Endodermal cell (in vitro differentiated cells): ENCODE measurements at places on chromosomes 6 and 20. TPM values are rescaled to one million over a fixed set of nuclear protein-coding genes. Genes with fewer than 3 reads are reported as not detected.

DNA sequence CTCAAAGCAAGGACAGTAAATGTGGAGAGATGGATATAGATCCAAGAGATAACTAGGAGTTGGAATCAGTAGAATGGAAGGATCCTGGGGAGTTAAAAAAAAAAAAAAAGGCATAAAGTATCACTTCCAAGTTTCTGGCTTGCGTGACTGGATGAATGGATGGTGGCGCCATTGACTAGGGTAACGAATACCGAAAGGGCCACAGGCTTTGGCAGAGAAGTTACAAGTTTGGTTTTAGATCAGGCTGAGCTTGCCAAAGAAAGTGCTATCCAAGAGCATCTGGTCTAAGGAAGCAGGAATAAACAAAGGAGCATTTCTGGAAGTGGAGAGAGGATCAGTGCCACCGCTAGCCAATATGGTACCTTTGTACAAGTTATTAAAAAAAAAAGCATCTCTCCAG is 17.5 kb downstream of the L3MBTL1 start:
- no peak for DNase-seq

SLA2 gene
- 0.44 to 1.2 TPM (median 0.84 TPM) in 3 replicates for total RNA-seq

CD93 gene
- total RNA-seq: 0.02 and 0.04 TPM in 2 replicates

ATP9A gene
- total RNA-seq: 23.8 and 26.7 TPM in 2 replicates

- no peak for DNase-seq
Observed at GRCh38 chr6:106247293-106247692, 78.3 kb downstream of the ATG5 start.

DNA sequence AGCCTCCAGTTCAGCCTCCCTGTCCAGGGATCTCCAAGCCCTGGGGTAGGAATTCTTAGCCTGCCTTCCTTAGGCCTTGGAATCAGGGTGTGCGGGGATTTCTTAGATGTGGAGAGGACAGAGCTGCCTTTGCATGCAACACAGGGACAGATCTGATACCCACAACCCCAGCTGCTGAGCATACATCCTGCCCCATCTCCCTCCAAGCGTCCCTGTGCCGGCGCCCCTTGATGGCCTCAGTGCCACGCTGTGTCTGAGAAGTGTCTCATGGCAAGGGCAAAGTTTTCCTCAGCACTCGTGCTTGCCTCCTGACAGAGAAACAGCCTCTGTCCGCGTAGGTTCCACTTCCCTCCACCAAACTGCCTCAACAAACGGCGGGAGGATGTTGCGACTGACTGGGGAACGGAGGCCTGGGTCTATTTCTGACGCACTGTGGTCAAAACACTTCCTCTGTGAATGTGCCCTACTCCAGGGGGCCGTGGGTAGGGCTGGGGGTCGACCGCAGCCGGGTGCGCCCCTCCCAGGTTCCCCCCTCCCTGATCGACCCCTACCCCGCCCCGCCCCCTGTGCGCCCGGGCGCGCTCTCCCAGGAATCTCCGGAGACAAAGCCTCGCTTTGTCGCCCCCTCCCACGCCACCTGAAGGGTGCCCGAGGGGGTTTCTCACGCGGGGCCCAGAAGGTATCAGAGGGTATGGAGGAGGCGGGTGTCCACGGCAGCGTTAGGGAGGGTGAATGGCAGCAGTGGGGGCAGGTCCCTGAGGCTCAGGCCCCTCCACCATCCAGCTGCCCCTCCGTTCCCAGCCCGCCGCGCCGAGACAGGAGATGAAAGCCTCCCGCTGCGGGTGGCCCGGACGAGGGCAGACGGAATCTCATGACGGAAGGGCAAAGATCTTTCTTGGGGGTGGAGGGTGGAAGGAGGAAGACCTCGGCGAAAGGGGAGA is 806 bp downstream of the MICAL1 start:
- no peak for DNase-seq

ADGB gene
- 0.95 to 1.3 TPM (median 1.2 TPM) in 3 replicates for total RNA-seq

RUNX2 gene
- total RNA-seq: 0.18 to 1.2 TPM (median 0.77 TPM) in 3 replicates

DNA sequence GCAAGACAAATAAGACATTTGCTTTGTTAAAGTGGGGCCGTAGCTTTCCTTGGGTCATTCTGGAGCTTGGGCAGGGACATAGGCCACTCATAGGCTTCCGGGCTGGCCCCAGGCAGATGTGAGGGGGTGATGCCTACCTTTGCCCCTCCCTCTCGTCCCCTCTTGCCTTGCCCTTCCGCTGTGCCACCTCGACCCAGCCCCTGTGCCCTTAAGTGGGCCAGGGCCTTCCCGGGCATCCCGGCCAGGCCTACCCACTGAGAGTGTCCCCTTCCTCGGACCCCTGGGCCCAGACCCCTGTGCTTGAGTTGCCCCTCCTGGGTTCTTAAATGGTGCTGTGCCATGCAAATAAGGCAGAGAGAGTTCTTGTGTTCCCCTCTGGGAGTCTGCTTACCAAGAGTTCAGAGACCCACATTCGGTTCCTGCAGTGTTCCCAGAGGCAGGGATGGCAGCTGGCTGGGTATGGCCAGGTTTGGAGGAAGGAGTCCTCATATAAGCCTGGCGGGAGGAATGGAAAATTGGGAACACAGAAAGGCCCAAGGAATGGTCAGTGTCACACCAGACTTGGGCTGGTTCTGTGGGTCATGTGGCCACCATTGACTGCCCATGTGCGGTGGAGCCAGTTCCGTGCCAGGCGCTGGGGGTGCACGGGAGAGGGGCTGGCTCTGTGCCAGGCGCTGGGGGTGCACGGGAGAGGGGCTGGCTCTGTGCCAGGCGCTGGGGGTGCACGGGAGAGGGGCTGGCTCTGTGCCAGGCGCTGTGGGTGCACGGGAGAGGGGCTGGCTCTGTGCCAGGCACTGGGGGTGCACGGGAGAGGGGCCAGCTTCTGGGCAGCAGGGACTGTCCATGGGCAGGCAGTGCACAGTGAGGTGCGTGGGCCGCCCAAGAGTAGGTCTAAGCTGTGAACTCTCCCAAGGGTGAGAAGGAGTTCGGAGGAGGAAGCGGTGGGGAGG is 173.5 kb upstream of the SNX9 start:
- no peak for DNase-seq

- DNase-seq: no peak
Observed at GRCh38 chr6:11424395-11425034, 113.0 kb upstream of the TMEM170B start.

DNA sequence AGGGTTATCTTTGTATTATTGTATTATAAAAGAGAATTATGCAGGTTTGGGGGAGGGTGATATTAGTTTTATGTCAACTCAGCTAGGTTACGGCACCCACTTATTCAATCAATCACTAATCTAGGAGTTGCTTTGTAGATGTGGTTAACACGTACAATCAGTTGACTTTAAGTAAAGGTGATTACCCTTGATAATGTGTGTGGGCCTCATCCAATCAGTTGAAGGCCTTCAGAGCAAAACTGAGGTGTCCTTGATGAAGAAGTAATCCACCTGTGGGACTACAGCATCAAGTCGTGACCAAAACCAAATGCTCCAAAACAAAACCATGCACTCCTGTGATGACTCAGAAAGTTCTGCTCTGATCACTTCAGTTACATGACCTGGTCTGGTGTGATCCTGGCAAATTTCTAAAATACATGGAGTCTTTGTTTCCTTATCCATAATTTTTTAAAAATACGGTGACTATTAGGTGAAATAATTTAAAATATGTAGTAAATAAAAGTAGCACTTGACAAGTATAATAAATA is 114.1 kb downstream of the IYD start:
- no peak for DNase-seq

PRND gene
- total RNA-seq: 0.88 and 1.8 TPM in 2 replicates

DNA sequence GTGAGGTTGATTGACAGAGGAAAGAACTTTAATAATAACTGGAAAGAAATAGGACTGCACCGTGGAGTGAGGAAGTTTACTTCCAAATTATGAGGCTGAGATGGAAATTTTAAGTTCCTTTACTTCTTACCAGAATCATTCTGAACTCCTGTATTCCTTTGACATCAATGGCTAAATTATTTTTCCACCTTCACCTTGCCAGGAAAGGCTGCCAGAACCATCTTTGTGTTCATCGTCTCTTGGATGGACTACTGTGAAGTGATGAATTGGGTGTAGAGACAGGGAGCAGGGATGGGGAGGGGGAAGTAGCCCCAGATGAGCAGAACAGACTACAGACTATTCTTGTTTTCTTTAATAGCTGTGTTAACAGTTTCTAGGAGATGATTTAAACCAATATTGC is 102.1 kb upstream of the CEP162 start:
- DNase-seq: no peak

SLX4IP gene
- 7.2 to 9.5 TPM (median 9.4 TPM) in 3 replicates for total RNA-seq

DNA sequence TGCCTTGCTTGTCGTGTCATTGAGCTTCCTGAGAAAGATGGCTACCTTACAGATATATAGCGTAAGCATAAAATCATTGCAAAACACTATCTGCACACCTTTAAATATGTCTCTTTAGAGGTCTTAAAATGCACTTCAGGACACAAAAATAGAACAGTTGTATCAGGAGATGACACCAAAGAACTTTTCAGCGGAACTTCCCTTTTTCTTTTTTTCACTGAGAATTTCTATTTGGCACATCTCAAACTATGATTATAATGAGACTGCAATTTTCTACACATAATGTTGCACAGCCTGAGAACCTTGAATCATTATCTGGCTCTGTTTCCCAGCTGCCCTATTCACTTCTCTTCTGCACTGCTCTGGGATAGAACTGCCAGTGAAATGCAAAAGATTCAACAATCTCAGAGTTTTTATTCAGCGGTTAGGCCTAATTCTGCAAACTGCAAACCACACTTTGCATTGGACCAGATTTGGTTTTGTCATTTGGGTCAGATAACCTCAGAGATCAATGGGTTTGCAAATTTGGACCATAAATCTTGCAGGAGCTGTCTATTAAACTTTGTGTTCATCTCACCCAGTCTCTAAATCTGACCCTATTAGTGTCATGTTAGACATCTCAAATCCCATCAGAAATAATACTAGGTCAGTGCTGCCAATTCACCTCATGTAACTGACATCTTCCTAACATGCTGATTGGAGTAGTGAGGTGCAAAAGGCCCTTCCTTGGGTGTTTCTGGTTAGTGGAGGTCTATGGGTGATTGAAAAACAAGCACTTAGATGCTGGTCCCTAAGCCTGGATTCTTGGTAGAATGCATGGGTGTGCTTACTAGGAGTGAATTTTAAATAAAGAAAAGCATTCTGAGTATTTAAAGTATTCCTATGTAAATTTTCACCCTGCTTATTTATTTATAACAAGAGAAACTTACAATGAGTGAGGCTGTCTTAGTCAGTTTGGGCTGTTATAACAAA is 382.7 kb downstream of the UTRN start:
- no peak for DNase-seq

DNA sequence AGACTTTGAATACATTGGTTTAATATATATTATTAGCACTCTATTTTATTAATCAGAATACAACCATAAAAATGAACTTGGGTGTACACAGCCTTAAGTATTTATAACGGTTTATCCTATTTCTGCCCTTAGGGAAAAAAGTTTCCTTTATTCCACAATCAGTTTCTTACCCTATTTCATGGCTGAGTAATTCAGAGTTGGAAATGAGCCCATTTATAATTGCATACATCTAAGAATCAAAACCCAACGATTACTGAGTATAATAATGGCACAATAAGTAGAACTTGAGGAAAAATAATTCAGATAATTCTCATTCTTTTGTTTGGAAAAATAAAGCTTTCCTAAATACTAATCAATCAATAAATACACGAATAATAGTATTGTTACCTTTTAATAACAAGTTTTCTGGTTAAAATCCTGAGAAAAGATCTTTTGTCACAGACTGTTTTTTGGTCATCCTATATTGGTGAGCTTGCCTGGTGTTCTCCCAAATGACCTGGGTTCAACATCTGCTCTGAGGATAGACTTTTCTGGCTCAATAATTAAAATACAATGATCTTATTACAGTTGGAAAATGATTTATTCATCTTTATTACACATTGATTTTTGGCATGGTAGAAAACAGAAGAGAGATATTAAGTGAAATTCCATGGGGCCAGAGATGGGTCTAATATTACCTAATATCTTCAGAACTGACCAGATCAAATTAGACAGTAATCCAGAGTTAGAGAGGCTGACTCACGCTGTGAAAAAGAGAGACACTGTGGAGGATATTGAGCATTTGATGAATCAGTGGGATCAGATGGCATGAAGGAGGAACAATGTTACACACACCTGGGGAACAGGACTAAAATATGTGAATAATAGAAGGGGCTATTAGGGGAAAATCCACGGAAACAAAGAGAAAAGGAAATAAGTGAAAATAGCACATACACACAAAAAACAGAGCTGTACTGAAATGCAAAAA is 162.1 kb upstream of the TBX18 start:
- DNase-seq: no peak

GRCh38 chr6:2938004-2938631 is 33.2 kb downstream of the SERPINB6 start:
- DNase-seq: peak; percentile 37

GRCh38 chr20:49675368-49676151 is 38.1 kb downstream of the B4GALT5 start:
- no peak for DNase-seq

GRCh38 chr6:127458817-127459216 is 372 bp downstream of the KIAA0408 start:
- DNase-seq: no peak

GPR6 gene
- total RNA-seq: 0.16 and 0.24 TPM in 2 replicates
